ENCODE measurements at places on chromosomes 13 and 19. TPM values are rescaled to one million over a fixed set of nuclear protein-coding genes. Genes with fewer than 3 reads are reported as not detected.

IER2 gene
- total RNA-seq, result 17.7 TPM

CASP14 gene
- not detected for total RNA-seq

ZNF792 gene
- total RNA-seq, result 3.3 TPM

IGSF23 gene
- not detected for total RNA-seq

ERF gene
- total RNA-seq, result 42.1 TPM

SIAH3 gene
- total RNA-seq, result not detected

ZNF135 gene
- total RNA-seq, result 3.4 TPM

IGFL3 gene
- total RNA-seq, result not detected

ZNF730 gene
- total RNA-seq, result not detected

ADGRE2 gene
- total RNA-seq, result 0.54 TPM

ZNF442 gene
- 2.3 TPM for total RNA-seq

OR10H3 gene
- not detected for total RNA-seq

PSG2 gene
- not detected for total RNA-seq

ZNF878 gene
- total RNA-seq, result 0.22 TPM

LHB gene
- not detected for total RNA-seq

ZNF865 gene
- 17.4 TPM for total RNA-seq

ZNF729 gene
- not detected for total RNA-seq

TGFBR3L gene
- 10.9 TPM for total RNA-seq

ETV2 gene
- 0.32 TPM for total RNA-seq

ZNF93 gene
- total RNA-seq, result 1.2 TPM

C2CD4C gene
- 1.7 TPM for total RNA-seq

ZNF571 gene
- 2.4 TPM for total RNA-seq

ZNF181 gene
- total RNA-seq, result 22.0 TPM

ASPDH gene
- not detected for total RNA-seq

GARIN5A gene
- total RNA-seq, result 2.0 TPM

CEACAM7 gene
- not detected for total RNA-seq

CD37 gene
- 4.0 TPM for total RNA-seq

MRI1 gene
- 15.2 TPM for total RNA-seq

CCDC70 gene
- not detected for total RNA-seq

ZBTB32 gene
- not detected for total RNA-seq

All from Right ventricle myocardium superior (tissue), 1 donor.